ENCODE measurements at places on chromosomes 5 and 9. TPM values are rescaled to one million over a fixed set of nuclear protein-coding genes. Genes with fewer than 3 reads are reported as not detected.

Gene TXNDC8
- not detected for total RNA-seq

Gene AFAP1L1
- 0.55 TPM for total RNA-seq

Gene TMEM232
- total RNA-seq = 1.2 TPM

Gene MEIKIN
- total RNA-seq = not detected

Gene CDC14B
- 1.1 TPM for total RNA-seq

- no peak for DNase-seq
Measured at GRCh38 chr5:89216606-89217005, 333.6 kb upstream of the MEF2C start.

GRCh38 chr5:65268525-65268924 is 213.2 kb downstream of the ADAMTS6 start:
- DNase-seq = no peak

- DNase-seq = no peak
Measured at GRCh38 chr5:137056676-137057075, 442.4 kb downstream of the SPOCK1 start.

GRCh38 chr5:38765399-38765861 is 80.4 kb upstream of the OSMR start:
- no peak for DNase-seq

DNA sequence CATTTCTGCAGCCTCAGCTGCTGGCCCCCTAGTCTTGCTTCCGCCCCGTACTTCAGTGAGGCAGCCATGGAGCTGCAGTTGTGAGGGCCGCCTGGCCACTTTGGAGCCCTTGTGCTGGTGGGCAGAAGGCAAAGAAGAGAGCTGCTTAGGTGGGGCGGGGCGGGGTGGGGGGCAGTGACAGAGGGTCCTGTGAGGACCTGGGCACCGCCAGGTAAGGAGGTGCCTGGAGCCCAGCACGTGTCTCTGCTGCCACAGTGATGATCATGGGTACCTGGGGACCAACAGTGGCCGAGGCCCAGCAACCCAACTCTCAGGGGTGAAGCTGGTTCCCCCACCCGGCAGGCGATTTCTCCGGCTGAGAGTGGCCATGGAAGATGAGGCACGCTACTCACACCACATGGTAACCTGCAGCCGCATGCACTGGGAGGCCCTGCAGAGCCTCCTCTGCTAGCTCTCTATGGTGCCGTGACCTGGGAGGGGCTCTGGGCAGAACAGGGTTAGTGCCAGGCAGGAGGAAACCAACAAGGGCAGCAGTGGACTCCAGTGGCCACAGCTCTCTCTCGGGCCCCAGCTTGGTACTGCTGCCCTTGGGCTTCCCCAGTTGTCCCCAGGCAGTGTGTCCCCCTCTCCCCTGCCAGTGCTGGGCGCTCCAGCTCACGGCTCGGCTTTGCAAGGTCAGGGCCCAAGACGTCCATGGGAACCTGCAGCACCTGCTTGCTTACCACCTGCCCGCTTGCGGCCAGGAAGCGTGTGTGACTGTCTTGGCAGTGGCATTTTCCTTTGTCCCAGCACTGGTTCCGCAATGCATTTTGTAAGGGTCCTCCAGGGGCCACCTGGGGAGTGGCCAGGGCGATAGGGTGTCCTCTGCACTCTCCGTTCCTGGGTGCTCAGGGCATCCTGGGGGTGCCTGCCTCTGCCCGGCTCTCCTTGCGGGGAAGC is 24.0 kb downstream of the NDUFS6 start:
- no peak for DNase-seq

DNA sequence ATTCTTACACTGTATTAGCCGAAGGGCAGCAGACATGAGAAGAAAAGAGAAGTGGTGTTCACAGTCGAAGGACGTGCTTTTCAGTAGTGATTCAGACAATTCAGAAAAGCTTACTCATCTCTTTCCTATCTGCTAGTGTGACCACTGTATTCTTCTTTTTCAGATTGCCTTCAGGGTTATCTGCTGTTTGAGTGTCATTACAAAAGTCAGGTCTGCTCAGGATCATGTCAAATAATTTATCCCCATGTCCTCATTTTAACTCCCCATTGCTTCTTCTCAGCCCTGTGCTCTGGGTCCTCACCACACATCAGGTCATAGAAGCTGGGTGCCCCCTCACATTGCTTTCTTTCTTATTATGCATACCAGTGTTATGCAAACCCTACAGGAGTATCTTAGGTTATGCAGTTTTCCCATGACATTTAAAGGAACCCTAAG is 394.0 kb downstream of the CETN3 start:
- no peak for DNase-seq

DNA sequence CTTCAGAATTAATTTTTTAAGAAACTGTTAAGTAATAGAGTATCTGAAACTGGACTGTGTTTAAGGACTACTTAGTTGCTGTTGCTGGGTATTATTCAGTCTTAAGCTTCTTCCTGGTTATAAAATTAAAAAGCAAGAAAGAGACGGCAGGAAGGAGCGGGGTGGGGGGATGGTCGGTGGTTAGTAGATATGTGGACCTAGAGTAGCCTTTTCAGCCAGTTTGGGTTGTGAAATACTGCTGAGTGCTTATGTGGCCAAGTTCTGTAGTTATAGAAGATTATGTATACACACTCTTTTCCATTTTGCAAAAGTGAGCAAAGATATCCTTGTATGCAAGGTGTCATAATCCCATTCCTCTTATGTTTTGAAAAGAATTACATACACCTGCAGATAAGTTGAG is 28.5 kb downstream of the TRIO start:
- no peak for DNase-seq

- DNase-seq = peak; percentile 20
Measured at GRCh38 chr5:141199359-141200235, at the start of gene PCDHB11. Gene PCDHB11, plus strand, starts transcription at chr5:141199627. Its CDS starts 148 bp downstream, at chr5:141199775.
